ENCODE measurements at places on chromosomes 2 and 18.
A peak's percentile ranks its signal among the peaks of the same experiment; 100 is the strongest.

- peak; percentile 52 for DNase-seq
These were observed 41.9 kb downstream of the TMEM247 start for GRCh38 chr2:46521215-46521683.

- DNase-seq: no peak
These were observed 1.2 kb downstream of the CDH20 start for GRCh38 chr18:61334491-61334850.

DNA sequence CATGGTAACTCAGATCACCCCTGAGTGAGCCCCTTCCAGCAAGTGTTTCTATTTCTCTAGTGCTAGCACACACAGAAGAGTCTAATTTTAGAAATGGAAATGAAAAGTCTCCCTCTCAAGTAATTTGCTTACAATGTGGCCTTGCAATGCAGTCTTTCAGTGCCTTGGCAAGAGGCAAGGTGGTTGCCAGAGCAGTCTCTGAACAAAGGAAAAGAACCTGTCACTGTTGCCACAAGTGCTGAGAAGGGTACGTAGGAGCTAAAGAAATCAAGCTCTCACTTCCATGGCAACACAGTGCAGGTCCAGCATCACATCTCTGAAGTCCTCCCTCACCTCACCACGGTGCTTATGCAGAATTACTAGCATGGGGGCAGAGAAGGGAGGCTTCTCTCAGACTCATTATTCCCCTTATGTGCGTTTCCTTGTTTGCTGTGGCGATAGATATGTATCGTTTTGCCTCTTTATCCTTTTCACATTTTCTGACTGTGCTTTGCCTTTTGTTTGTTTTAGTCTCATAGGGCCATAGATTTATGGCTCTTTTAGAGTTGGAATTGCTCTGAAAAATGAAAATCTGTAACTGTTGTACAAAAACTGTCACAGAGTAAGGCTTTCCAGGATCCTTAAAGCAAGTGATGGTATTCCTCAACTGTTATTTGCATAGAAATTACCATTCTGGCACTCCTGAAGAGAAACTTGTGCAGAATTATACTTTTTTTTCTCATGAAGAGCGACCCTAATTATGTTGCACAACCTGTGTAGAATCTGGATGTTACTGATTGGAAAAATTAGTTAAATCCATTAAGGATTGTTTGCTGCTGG is 164.8 kb downstream of the CCDC85A start:
- DNase-seq: no peak

DNA sequence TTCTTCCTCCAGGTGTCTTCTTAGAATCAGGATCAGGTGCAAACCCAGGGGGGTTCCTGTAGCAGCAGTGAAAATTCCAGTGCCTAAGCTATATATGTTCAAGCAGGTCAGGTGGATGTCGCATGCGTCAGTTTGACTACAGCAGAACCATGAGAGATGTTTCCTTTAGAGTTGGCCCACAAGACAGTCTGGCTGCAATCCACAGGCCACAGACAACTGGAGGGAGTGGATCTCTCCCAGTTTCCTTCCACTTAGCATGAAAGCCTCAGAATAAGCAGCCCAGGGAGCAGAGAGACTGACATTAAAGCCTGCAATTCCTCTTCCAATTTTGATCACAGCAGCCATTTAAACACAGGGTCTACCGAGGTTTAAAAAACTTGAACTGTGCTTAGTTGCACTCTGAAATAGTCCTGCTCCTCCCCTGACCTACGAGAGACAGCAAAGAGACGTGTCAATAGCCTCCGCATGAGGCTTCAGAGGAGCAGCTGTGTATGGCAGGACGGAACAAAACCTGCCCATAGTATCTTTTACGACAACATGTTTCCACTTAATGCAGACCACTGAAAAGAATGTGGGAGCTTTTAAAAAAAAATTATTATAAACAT is 988 bp upstream of the KCNE4 start:
- no peak for DNase-seq

DNA sequence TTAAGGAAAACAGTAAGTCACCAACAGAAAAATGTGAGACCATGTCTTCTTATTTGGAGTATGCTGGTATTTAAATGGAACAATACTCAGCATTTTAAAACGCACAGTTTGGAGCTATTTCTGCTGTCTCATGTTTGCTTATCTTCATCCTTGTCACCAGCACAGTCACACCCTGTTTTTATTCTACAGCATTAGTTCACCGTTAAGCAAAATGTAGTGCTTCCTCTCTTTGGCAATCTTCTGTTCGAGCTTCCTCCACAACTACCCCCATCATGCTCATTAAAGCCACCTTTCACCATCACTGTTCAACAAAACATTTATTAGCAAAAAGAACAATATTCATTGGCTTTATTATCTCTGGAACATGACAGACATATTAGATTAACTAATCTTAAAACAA is 64.0 kb downstream of the SLC40A1 start:
- DNase-seq: no peak

Measured in fibroblast of skin of left quadriceps (primary cell).